ENCODE measurements at places on chromosomes 7 and 10.

- DNase-seq: no peak
Observed at GRCh38 chr7:98398567-98399372, 2.1 kb downstream of the BAIAP2L1 start.

- DNase-seq: no peak
Observed at GRCh38 chr10:44416021-44416771, 31.3 kb upstream of the CXCL12 start.

DNA sequence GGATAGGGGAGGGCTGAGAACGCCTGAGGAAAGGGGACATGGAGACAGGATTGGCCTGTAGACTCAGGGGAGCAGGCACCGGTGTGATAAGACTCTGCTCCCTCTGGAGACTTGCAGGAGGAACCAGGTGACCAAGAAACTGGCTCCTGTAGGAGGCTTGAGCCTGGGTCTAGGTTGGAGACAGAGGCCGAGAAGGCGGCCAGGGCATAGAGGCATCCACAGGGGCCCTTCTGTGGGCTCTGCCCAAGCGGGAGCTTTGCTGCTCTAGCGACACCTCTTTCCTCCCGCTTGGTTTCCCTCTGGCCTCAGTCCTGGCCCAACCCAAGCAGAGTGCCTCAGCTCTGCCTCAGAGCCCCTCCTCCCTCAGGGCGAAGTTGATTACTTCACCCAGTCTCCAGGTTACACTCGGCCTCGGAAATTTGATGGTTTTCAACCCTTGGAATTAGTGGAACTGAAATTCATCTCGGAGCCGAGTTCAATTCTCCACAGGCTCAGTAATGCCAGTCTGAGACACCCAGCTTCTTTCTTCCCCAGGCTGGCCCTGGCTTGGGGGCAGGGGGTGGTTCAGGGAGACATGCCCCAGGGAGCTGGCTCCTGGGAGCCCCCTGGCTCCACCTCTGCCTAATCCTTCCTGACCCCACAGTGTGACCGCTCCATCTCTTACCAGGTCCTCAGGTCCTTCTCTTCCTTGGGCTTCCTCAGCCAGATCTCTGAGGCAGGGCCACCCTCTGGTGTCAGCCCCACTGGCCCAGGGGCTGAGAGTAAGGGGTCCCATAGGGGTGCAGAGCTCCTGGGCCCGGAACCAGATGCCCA, 60.4 kb downstream of the PAX2 start:
- no peak for DNase-seq

DNA sequence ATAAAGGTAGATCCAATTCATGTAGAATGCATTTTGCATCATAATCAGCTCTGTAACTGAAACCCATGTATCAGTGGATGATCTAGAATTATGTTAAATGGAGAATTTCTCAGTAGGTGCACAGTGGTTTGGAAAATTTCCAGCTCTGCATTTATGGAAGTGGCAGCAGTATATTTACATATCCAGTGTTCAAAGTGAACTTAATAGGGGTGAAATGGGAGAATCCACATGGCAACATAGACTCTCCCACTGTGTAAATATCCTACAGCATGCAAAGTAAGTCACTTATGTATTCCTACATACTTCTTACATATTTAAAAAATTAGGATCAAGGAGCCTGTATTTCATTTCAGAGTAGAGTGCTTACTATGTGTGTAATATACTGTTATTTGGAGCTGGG, 35.3 kb downstream of the CDC14C start:
- no peak for DNase-seq

- DNase-seq: no peak
Observed at GRCh38 chr7:7861211-7861633, 107.4 kb upstream of the GLCCI1 start.

- DNase-seq: no peak
Observed at GRCh38 chr7:24783698-24784097, 26.4 kb upstream of the GSDME start.

- no peak for DNase-seq
Observed at GRCh38 chr7:28112012-28112411, 68.6 kb downstream of the JAZF1 start.

- DNase-seq: no peak
Observed at GRCh38 chr7:40647719-40648118, 512.9 kb downstream of the SUGCT start.

GRCh38 chr7:131808736-131809135, 252.3 kb upstream of the PODXL start:
- no peak for DNase-seq

- DNase-seq: no peak
Observed at GRCh38 chr7:77226357-77226839, 26.8 kb upstream of the FGL2 start.

DNA sequence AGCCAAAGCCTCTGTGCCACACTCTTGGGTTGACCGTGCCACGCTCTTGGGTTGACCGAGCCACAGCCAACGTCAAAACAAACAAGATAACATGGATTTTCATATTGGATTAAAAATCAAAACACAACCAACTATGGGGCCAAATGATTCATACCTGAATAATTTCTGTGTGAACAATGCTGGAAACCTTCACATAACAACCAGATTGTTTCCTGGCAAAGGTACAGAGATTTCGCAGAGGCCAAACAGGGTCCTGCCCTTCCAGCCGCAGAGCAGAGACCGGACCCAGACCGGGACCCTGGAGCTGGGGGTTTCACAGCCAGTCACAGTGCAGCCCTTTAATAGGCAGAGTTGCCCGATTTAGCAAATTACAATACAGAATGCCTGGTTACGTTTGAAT, 40.5 kb downstream of the ITIH5 start:
- no peak for DNase-seq

GRCh38 chr10:113820507-113820906, 33.4 kb downstream of the DCLRE1A start:
- no peak for DNase-seq

DNA sequence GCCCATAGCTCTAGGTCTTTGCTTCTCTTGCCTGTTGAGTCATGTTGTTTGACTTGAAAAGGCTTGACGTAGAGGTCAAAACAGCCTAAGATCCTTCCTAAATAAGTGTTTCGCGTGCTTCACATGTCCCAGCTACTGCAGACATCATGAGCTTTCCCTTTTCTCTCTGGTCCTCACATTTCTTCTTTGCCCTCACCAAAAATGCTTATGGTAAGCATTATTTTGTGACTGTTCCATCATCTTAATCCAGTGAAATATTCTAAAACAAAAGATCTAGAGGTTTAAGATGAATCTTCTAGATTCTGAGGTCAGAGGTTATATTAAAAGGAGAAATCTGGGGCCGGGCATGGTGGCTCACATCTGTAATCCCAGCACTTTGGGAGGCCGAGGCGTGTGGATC, 8.5 kb upstream of the ACSL5 start:
- DNase-seq: no peak

DNA sequence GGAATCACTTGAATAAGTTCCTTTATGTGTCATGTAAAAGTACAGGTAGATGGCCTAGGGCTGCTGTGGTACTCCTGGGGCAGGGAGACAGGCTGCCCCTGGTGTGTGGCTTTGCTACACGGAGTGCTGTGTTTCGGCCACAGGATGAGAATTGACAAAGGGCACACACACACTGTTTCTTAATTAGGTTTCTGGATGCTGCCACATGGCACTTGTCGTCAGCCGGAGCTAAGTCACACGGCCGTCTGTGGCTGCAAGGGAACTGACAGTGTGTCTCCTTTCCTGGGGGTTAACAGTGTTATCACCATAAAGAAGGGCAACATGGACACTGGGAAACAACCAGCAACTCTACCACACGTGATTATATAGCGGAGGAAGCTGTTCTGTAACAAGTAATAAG, 55.7 kb upstream of the CREB5 start:
- no peak for DNase-seq

GRCh38 chr10:103276896-103277712, at the start of gene INA:
Gene INA (plus strand): TSS chr10:103277138. CDS start chr10:103277212, 74 bp downstream.
- DNase-seq: peak; percentile 57

- DNase-seq: no peak
Observed at GRCh38 chr10:62560201-62560819, 186.1 kb downstream of the ZNF365 start.

GRCh38 chr7:18402488-18403183, 92.9 kb upstream of the HDAC9 start:
- DNase-seq: no peak

- no peak for DNase-seq
Observed at GRCh38 chr7:146654048-146654447, 537.4 kb downstream of the CNTNAP2 start.

DNA sequence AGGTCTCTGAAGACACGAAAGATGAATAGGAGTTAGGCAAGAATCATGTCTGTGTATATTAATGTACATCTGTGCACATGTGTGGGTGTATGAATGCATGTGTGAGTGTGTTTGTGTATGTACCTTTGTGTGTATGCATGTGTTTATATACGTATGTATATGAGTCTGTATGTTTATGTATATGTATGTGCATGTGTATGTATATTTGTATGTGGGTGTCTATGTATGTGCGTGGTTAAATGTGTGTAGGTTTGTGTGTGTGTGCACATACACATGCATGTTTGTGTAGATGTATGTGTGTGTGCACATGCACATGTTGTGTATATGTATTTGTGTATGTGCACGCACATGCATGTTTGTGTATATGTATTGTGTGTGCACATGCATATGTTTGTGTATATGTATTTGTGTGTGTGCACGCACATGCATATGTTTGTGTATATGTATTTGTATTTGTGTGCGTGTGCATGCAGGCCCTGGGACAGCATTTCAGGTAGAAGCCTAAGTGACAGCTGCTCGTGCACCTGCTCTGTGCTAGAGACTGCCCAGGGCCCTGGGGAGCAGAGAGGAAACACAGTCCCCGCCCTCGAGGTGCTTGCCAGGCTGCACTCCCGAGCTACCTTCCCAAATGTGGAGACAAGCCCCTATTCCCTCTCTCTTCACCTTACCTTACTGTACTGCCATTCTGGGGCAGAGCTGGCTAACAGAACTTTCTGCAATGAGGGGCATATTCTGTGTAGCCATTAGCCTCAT, 12.1 kb downstream of the PNLIPRP1 start:
- no peak for DNase-seq

DNA sequence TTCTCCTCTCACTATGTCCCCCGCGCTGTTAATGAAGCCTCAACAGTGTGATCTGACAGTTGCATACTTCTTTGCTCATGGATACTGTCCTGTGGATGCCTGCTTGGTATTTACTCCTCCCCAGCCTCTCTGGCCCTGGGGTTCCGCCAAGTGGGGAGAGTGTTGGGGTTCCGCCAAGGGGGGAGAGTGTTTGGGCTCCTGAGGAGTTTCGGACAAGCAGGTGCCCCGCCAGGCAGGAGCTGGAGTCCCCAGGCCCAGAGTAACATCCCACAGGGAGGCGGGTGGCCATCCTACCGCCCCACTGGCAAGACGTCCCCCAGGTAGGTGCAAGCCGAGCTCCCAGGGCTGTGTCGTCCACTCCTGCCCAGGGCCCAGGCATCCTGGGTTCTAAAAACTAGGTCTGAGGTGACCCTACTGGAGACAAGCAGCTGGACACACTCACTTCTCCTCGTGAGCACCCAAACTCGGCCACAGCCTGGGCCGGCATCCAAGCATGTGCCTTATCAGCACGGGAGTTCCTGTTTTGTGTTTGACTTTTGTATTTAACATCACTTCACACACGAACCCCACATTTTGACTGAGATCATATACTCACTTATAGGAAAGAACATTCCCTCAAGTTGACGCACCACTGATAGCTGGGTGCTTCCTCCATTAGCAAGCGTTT, 34.2 kb downstream of the CAMK2B start:
- DNase-seq: no peak

- DNase-seq: no peak
Observed at GRCh38 chr10:49296382-49296781, 2.6 kb upstream of the C10orf71 start.

DNA sequence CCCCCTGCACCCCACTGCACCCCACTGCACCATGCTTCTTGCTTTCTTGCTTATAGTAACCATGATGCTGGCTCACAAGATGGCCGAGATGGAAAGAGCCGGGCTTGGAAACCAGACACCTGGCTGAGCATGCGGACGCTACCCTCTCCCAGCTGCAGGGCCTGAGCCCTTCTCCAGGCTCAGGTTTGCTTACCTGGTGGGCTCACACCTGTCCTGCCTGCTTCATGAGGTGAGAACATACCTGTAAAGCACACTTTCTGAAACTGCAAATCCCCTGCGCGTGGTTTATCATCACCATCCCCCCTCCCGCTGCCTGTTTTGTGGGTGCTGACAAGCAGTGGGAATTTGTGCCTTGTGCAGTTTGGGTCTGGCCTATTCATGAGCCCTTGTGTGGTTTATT, 302.7 kb downstream of the GLRX3 start:
- no peak for DNase-seq

DNA sequence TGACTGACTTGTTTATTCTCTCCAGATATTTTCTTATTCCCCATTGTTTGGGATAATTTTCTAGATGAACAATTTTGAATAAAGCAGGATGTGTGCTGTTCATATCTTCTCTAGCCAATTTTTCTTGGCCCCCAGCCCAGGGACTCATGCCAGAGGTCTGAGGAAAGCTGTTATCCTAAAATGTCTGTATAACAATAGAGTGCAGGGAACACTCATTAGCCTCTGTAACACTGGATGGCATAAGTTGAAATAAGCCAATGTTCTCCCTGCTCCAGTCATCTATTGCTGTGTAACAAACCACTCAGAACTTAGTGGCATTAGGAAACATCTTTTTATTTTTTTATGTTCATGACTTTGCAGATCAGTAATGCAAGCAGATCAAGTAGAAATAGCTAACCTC, 121.7 kb upstream of the TRIM24 start:
- DNase-seq: peak; percentile 94

DNA sequence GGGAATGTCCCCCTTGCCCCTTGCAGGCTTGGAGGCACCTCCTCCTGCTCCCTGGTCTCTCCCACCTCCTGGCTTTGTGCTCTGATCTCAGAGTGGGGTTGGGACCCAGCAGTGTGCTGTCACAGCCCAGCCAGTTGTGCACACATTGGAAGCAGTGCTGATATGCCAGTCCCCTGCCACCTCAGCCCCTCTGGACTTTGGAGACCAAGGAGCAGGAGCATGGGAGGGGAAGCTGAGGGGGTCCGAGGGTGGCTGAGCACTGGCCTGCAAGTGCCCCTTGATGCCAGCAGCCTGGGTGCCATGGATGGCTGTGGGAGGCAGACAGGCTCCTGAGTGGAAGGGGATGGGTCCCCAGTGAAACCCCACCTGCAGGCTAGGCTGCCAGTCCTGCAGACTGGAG, 235.4 kb downstream of the ZNF716 start:
- DNase-seq: no peak

- no peak for DNase-seq
Observed at GRCh38 chr7:6648815-6649104, 11.6 kb downstream of the ZNF316 start.

DNA sequence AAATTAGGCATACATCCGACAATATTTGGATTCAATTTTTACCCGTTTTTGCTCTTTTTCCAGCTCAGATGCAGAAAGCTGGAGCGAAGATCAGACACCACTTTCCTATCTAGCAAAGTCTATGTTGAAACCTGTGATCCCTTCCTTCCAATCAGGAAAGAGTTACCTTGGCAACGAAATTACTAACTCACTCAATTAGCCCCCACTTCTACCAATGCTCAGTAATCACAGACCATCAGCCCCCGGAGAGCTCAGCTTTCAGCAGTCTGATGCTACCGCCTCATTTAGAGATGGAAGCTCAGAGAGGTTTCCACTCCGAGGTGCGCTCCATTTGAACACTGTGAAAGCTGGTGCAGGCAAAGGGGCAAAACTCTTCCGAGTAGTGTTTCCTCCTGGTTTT, 6.7 kb downstream of the FRAT1 start:
- no peak for DNase-seq

GRCh38 chr10:74875966-74876365, 49.6 kb downstream of the KAT6B start:
- DNase-seq: no peak
